Activated CD4-positive, alpha-beta T cell treated with anti-CD3 and anti-CD28 coated beads, Interleukin-2, Interleukin-4, amounts not matched to agents 100 ng/mL and 50 ng/mL, durations not matched to agents 16 hours and 8 hours (primary cell): ENCODE measurements at places on chromosomes 6 and 20.

DNA sequence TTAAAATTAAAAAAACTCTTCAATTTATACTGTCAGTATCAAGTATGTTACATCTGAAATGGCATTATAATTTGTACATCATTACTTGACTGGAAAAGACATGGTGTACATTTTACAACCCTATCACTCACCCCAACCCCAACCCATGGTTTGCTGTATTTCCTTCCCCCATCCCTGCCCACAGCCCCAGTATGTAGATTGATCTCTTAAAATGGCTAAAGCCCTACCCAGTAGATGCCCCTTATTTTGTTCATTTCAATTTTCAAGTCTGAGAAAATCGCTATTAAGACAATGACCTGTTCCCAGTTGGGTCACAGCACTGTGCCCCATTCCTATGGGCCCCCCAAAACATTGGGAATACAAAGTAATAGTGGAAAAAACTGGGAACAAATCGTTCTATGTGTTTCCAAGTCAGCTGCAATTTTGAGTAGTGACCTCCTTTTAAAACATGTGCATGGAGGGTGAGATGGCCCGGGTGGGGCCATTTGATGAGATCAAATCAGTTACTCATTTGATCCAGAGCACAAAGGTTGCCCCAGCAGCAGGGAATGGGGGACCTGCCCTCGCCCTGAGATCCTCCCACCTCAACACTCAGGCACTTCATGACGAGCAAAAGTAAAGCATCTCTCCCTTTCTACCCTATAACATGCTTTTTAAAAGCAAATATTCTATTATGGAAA is 13.3 kb downstream of the EZR start:
- DNase-seq = no peak

- DNase-seq = no peak
These were observed 247.9 kb upstream of the SLC35B3 start for GRCh38 chr6:8683204-8683603.

- no peak for DNase-seq
These were observed 44.3 kb upstream of the IRF4 start for GRCh38 chr6:347232-347631.

DNA sequence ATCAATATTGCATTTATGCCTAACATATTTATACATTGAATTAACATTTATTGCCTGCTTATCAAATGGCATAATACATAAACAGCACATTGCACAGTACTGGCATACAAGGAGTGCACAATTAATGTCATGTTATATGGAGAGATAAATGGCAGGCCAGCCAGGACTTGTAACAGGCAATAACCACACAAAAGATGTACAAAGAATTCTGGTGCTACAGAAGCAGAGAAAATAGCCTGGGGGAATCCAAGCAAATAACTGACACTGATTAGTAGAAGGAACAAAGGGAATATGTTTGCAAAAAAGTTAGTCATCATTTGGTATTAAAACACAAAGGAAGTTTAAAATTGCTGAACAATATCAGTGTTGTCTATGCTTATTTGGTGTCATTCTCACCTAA is 27.3 kb downstream of the COL21A1 start:
- no peak for DNase-seq

DNA sequence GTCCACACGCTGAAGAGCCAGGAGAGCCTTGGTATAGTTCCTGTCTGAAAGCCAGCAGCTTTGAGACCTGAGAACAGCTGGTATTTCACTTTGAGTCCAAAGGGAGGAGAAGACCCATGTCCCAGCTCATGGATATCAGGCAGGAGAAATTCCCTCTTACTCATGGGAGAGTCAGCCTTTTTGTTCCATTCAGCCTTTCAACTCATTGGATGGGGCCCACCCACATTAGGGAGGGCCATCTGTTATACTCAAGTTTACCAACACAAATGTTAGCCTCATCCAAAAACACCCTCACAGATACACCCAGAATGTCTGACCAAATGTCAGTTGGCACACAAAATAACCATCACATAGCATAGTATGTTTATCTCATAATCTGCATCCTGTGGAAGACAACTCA is 80.1 kb downstream of the GMDS start:
- no peak for DNase-seq

GRCh38 chr6:105936972-105937371 is 149.2 kb upstream of the PRDM1 start:
- no peak for DNase-seq

- no peak for DNase-seq
These were observed 4.2 kb downstream of the RNASET2 start for GRCh38 chr6:166952121-166952520.

- no peak for DNase-seq
These were observed 70.7 kb downstream of the FAM50B start for GRCh38 chr6:3919849-3920248.

DNA sequence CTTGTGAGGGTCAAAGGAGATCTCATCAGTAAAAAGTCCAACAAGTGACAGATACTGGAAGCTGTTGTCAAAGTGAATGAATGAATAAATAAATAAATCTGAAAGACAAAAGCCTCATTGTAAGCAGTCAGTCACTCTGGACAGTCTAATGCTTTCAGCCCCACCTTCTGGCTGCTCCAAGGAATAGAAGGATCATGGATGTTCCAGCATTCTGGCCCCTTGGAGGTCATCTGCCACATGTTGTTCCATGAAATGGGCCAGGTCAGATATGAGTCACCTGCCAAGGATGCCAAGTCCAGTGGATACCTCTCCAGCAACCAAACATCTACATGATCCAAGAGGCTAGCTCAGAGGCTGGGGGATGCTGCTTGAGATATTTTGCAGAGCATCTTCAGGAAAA is 185.6 kb downstream of the BMP7 start:
- no peak for DNase-seq

DNA sequence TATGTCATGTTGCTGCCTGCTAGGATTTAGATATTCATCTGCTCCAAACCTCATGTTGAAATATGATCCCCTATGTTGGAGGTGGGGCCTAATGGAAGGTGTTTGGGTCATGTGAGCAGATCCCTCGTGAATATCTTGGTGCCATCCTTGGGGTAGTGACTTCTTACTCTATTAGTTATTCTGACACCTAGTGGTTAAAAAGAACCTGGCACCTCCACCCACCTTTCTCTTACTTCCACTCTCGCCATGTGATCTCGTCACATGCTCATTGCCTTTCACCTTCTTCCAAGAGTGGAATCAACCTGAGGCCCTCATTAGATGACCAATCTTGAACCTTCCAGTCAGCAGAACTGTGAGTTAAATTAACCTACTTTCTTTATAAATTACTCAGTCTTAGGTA is 549.4 kb upstream of the SYNCRIP start:
- peak; percentile 24 for DNase-seq

DNA sequence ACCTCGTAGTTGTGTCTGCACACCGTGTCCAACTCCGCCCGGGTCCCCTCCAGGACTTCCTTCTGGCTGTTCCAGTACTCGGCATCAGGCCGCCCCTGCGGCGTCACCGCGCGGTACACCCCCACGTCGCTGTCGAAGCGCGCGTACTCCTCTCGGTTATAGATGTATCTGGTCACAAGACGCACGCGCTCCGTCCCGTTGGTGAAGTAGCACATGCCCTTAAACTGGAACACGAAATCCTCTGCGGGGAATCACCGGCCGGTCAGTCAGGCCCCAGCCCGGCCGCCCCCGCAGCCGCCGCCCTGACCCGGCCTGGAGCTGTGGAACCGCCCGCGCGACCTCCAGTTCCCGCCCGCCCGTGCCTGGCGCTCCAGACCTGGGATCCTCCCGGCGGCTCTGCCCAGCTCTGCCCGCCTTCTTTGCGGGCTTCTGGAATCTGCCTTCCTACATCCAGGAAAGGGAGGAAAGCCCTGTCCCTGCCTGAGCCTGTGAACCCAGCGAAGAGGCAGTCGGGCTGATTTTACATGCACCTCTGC is 1.6 kb downstream of the HLA-DQB1 start:
- no peak for DNase-seq

DNA sequence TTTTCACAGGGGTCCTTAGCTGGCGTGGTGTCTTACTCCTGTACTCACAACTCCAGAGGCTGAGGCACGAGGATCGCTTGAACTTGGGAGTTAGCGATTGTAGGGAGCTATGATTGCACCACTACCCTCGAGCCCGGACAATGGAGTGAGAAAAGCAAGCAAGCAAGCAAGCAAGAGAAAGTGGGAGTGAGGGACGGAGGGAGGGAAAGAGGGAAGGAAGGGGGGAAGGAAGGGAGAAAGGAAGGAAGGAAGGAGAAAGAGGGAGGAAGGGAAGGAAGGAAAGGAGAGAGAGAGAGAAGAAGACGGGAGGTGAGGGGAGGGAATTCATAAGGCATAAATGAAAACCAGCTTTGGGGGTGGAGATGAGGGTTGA is 120.5 kb downstream of the TRIM27 start:
- no peak for DNase-seq

DNA sequence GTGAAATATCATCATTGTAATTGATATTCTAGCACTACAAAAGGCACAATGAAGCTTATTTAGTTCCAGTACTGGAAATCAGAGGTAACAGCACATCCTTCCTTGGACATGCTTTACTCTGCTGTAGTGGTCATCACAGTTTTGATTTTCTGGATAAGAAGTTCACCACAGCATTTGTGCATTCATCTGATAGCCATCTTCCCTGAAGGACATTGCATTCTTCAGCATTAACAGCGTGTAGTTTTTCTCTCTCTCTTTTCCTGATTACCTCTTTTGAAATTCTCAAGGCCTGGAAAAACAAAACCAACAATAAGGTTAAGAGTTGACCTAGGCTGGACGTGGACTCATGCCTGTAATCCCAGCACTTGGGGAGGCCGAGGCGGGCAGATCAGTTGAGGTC is 19.6 kb downstream of the ECI2 start:
- DNase-seq = no peak

GRCh38 chr6:163708466-163708865 is 293.9 kb downstream of the QKI start:
- DNase-seq = no peak
